GM12878 (cell line): ENCODE measurements at places on chromosomes 12 and 14. TPM values are rescaled to one million over a fixed set of nuclear protein-coding genes. Genes with fewer than 3 reads are reported as not detected.

The MAP3K9 gene
- 7.5 and 7.9 TPM in 2 replicates for total RNA-seq

The JPH4 gene
- total RNA-seq, result 10.3 and 10.6 TPM in 2 replicates

The NOVA1 gene
- not detected in 2 replicates for total RNA-seq

The SMIM41 gene
- total RNA-seq, result 0.19 TPM in 1 of 2 replicates, not detected in the other

GRCh38 chr12:101777485-101777884 is 38.2 kb upstream of the SYCP3 start:
- no peaks in the 10 kb centered on the region for H3K4me1 ChIP-seq
- H3K4me3 ChIP-seq, result no peak overlapping the region
- H3K36me3 ChIP-seq, result peaks cover 9% of the 10 kb centered on the region
- H3K27me3 ChIP-seq, result no peaks in the 10 kb centered on the region

GRCh38 chr14:53035336-53036210 is 84.7 kb upstream of the FERMT2 start:
- no peak overlapping the region for H3K4me3 ChIP-seq
- H3K27me3 ChIP-seq, result no peaks in the 10 kb centered on the region
- H3K27ac ChIP-seq, result no peak overlapping the region
- no peaks in the 10 kb centered on the region for H3K4me1 ChIP-seq
- DNase-seq, result no peak

DNA sequence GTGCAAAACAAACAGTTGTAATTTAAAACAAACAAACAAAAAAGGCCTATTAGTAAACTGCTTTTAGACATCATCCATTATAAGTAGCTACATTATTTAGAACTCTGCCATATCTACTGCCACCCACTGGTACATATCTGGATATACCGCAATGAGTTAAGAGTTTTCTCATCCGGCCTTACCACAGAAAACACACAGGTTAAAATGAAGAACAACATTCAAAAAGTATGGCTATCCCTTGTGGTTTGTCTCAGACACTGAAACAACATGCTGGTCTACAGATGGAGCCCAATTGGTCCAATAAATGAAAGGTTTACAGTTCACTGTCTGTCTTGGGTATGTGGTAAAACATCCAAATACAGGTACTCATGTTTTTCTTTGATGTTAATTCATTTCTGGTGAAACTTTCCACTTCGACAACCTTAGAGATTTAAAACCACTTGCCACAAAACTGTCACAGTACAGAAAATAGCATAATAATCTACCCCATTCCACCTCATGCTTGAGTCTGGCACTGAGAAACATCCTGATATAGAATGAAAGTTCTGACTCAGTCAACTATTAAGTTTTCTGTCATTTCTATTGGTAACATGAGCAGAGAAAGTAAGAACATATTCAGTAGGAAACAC is 354.3 kb downstream of the CEP128 start:
- no peak overlapping the region for H3K27ac ChIP-seq
- H3K36me3 ChIP-seq, result no peaks in the 10 kb centered on the region
- peaks cover 9% of the 10 kb centered on the region; the same call in 1 of the 2 replicates for H3K4me1 ChIP-seq
- no peak overlapping the region for H3K4me3 ChIP-seq

DNA sequence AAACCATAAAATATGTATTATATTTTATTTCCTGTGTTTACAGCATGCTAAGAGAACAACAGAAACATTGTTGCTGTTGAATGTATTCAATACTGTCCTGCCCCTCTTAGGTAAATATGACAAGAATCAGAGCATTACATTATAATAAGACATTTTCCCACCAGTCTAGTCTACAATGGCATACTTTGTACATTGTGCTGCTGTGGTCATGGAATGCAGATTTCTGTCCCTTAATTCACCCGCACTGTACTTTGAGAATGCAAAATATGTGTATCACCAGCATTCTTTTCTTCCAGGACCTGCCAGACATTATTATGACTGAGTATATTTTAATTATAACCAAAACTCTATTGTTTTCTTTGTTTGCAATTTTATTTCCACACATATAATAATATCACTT is 16.5 kb upstream of the OR10AD1 start:
- no peak overlapping the region for H3K4me3 ChIP-seq
- H3K4me1 ChIP-seq, result no peaks in the 10 kb centered on the region
- 0 out of 2 replicates have a peak, but pooled peaks cover 5% of the 10 kb centered on the region for H3K27me3 ChIP-seq
- no peak for DNase-seq
